ENCODE measurements at places on chromosomes 3 and 15. TPM values are rescaled to one million over a fixed set of nuclear protein-coding genes. Genes with fewer than 3 reads are reported as not detected.

GRCh38 chr15:70559265-70560239, 203.8 kb downstream of the UACA start:
- H3K36me3 ChIP-seq, result no peaks in the 10 kb centered on the region
- H3K27me3 ChIP-seq, result peaks cover 19% of the 10 kb centered on the region
- peak; percentile 77 for DNase-seq

DNA sequence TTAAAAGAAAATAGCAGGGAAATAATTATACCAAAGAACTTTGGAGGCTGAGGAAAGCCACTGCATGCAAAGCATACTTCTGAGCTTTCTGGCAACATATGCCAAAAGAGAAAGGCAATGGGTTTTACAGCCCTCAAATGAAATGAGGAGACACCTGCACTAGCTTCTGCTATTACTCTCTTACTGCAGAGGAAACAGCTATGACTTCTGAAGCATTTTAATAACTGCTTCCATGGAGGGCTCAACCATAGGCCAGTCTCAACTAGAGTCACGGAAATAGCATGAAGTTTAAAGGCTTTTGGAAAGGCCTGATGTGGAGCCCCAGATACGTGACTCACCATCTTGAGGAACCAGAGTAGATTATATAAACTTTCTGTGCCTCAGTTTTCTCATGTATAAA, 114.8 kb downstream of the OXNAD1 start:
- no peak overlapping the region for H3K4me3 ChIP-seq
- no peak overlapping the region for H3K27ac ChIP-seq
- no peak for DNase-seq
- peaks cover 46% of the 10 kb centered on the region for H3K4me1 ChIP-seq

EHHADH gene
- 1.9 TPM for total RNA-seq

CCR9 gene
- 0.28 TPM for total RNA-seq
